Osteocyte (in vitro differentiated cells): ENCODE measurements at places on chromosomes 1 and 21. TPM values are rescaled to one million over a fixed set of nuclear protein-coding genes. Genes with fewer than 3 reads are reported as not detected.

DNA sequence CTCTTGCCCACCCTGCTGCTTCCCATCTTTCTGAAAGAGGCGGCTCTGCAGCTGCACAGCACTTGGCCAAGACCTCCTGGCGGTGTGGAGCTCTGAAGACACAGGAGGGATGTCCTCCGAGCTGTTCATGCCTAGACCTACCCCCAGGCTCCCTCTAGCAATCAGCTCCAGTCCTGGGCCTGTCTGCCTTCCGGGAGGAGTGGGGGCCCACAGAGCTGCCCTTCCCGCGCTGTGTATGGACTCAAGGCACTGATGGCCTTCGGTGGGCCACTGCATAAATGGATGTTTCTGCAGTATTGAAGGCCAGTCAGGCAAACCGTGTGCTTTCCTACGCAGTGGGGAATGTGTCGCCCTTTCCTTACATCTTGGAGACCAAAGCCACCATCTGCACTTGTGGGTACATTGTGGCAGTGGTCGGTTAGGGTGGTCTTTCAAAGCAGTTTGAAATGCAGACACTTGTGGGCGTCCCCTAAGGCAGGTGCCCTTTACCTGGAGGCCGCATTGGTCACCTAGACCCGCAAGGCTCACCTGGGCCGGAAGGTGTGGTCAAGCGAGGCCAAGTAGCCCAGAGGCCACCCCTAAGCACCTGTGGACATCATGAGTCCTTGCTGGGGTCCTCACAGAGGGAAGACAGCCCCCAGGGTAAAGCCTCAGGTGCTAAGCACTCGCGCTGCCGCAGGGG is 912 bp upstream of the PKNOX1 start:
- DNase-seq: no peak

GRCh38 chr1:153698923-153699714 is 20.6 kb downstream of the NPR1 start:
- DNase-seq: no peak

PGLYRP4 gene
- total RNA-seq: not detected in 2 replicates

MYOM3 gene
- not detected in 2 replicates for total RNA-seq

GRCh38 chr1:77412820-77413530 is 131.2 kb downstream of the AK5 start:
- no peak for DNase-seq

DNA sequence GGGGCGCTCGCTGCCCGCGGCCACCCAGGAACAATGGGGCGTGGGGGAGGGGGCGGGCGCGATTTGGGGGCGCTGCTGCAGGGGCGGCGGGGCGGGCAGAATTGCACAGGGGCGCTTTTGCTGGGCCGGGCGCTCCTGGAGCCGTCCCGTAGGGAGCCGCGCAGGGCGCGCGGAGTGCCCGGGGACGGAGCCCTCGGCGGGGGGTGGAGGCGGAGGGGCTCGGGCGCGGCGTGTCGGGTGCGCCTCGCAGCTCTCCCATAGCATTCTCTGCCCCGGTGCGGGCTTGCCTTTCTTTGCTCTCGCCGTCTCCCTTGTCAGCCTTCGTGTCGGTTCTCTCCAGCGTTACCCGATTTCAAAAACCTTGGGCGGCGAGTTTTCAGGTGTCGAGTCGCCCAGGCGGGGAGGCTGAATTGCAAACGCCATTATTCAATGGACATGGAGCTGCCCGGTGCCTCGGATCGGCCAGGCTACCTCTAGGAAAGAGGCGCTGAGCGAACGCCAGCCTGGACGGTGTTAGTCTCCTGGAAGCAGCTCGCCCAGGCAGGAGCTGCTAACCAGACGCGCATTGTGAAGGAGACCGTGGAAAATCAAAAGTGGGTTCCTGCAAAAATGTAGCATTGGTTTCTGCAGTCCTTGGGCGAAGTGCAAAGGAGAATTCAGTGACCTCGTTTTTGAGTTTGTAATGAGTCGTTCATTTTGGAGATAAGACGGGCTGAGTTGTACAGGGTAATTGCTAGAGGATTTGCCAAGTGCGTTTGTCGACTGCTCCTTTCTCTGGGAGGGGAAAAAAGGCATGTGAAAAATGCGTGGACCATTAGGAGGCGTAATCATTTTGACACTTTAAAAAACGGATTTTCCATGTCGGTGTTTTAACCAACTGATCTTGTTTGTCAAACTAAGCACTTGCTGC is 626 bp downstream of the CXADR start:
- no peak for DNase-seq

- no peak for DNase-seq
Measured at GRCh38 chr1:36760081-36760480, 274.2 kb downstream of the GRIK3 start.

GRCh38 chr1:26044971-26045721 is 772 bp downstream of the SLC30A2 start:
- no peak for DNase-seq

- no peak for DNase-seq
Measured at GRCh38 chr1:201359031-201359872, 18.2 kb downstream of the TNNT2 start.

GRCh38 chr1:181179987-181180365 is 91.5 kb downstream of the IER5 start:
- peak; percentile 83 for DNase-seq

ZBED6 gene
- total RNA-seq: 43.4 and 44.4 TPM in 2 replicates

GRCh38 chr1:17233675-17234320 is 15.1 kb upstream of the PADI3 start:
- DNase-seq: peak; percentile 91

- no peak for DNase-seq
Measured at GRCh38 chr1:66386712-66387111, 147.2 kb upstream of the SGIP1 start.

DNA sequence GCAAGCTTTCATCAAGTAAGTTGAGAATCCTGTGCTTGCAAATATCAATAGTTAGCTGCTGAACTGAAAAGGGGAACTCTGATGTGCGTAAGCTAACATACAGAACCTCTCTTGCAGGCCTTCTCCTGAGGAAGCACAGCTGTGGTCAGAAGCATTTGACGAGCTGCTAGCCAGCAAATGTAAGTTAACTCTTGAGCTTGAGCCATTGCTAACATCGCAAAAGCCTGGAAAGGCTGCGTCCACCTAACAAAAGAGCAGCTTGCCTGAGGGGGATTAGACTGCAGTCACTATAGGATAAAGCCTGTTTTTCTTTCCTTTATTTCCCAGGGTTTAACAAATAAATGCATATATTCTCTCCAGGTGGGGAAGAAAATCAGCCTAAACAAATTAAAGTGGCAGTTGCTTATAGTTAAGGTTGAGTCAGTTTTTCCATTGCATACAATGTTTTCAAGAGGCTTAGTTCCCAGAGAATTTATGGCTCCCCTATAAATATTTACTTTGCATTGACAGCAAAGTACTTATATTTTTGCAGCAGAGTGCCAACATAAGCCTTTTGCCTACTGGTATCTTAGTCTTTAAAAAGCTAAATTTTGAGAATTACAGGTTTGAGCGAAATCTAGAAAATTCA is 1.5 kb downstream of the RGS2 start:
- no peak for DNase-seq

DNA sequence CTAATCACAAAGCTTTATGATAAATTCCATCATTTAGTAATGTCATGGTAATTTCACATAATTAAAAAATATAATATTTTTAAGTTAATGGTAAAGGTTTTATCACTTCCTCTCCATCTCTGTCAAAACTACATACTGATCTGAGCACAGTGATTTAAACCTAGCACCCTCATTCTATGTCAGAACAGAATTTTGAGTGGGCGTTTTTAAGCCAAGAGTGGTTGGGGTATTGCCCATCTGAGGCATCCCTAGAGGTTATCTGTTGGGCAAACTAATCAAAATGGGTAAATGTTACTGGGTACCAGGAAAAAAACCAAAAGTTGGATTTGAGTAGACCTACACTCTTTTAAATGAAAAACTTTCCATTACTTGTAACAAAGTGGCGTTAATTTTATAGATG is 100.7 kb upstream of the GFI1 start:
- DNase-seq: no peak

DNA sequence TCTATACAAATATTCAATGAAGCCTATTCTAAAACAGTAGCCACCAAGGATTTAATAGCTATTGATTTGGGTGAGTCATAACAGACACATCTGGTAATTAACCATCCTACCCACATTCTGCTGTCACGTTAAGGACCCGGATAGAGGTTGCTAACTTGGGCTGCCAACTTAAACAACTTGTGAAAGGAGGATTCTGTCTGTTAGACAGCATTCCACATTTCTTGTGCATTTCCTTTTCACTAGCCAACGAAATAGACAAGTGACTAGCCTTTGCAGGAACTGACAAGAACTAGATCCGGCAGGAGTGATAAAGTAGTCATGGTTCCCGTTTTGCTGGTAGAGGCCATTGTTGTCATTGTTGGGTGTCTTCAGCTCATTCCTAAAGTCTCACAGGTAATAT is 9.5 kb downstream of the DSCAM start:
- DNase-seq: no peak

C8B gene
- not detected in 2 replicates for total RNA-seq

CFHR5 gene
- not detected in 2 replicates for total RNA-seq

DNA sequence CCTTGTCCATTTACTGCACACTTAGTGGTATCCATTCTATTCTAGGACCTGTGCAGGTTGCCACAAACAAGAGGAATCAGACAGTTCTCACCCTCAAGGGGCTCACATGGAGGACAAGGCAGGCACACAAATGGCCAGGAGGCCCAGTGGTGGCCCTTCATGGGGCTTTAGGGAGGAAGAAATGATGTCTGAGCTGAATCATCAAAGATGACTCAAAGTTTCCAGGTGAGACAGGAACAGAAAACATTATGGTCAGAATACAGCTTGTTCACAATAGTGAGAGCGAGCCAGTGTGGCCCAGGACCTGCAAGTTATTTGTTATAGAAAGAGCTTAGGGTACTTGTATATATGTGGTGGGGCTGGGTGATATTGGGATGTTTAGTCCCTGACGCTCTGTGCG is 26.4 kb downstream of the SHISAL2A start:
- no peak for DNase-seq

DNA sequence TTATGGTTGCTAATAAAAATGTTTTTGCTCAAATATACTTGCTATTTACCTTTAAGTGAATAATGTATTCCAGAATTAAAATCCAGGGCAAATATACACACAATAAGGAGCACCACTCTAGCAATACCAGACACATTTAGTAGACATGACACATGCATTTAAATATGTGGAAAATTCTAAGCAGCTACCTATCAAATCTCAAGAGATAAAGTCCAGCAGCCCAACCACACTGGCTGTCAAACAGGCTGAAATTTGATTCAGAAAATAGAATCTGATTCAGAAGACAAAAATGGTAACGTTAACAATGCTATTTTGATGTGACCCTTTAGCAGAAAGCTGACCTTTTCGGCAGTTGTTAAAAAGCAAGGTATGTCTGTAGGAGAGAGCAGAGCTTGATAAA is 42.3 kb downstream of the PLEKHO1 start:
- no peak for DNase-seq

SZRD1 gene
- 141 and 143 TPM in 2 replicates for total RNA-seq

- no peak for DNase-seq
Measured at GRCh38 chr1:230626232-230626631, 16.0 kb upstream of the COG2 start.

DNA sequence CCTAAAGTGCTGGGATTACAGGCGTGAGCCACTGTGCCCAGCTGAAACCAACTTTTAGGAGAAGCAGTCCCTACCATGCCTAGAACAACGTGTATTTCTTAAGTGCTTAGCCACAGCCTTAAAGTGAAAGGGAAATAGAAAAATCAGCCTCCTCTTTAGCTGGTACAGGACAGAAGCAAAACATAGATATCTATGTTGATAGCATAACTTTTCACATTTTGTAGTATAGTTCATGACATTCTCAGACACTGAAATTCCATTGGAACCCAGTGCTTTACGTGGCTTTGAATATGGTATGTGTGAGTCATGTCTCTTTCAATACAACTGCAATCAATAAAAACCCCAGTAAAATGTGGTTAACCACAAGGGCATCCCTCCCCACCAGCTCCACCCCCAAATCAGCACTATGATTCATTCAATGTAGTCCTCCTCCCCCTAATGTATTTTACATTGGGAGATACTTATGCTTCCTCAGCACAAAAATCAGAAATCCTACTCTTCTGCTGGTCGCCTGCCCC is 32.1 kb downstream of the TGFB2 start:
- DNase-seq: no peak

GRCh38 chr1:6624710-6625583 is at the start of gene THAP3:
TSS of gene THAP3 (plus strand) at chr1:6624868. CDS start at chr1:6625219, 351 bp downstream.
- DNase-seq: peak; percentile 94

DNA sequence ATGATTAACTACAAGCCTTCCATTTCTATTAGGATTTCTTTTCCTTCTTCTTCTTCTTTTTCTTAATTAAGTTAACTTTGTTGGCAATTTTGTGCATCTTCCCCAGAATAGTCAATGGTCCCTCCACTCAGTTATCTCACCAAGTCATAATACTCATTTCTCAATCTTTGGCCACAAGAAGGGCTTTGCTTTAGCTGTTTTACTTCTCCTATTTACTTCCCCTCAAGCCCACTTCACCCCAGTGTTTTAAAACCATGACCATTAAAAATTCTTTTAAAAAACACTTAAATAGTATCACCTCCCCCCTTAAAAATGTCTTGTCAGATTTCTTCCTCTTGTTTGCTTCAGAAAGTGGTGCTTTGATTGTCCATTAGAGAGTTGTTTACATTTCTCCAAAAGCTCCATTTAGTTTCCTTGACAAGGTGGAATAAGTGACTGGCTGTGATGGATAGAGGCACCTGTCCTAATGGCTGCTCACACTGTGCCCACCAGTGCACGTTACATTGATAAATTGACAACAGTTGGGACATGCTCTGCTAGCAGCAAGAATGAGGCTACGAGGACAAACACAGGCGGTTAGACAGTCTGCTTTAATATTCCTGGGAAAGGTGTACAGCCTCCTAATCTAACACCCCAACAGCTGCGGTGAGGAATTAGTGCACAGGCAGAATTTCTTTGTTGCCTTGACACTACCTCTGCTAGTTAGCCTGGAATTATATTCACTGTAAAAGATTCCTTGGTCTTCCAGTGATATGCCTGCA is 354.7 kb downstream of the LMO4 start:
- no peak for DNase-seq

GRCh38 chr1:208465786-208466590 is 221.8 kb upstream of the PLXNA2 start:
- no peak for DNase-seq

DNA sequence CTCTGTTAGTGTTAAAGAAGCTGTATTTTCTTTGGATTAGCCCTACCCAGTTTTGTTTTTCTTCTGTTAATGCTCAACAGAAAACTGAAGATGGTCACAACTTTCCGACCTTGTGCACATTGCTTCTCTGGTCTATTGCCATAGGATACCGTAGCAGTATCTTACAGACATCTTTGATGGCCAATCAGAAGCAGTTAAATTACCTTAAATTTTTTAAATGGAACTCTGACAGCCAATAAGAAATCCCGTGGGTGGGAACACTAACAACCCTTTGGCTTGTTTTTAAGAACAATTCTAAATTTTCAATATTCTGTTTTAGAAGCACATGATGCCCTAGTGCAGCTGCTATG is 17.2 kb downstream of the NFYC start:
- DNase-seq: no peak

GRCh38 chr1:78385744-78386462 is 104.9 kb upstream of the PTGFR start:
- no peak for DNase-seq
